H54 (cell line): ENCODE measurements at places on chromosomes 11 and 22.

DNA sequence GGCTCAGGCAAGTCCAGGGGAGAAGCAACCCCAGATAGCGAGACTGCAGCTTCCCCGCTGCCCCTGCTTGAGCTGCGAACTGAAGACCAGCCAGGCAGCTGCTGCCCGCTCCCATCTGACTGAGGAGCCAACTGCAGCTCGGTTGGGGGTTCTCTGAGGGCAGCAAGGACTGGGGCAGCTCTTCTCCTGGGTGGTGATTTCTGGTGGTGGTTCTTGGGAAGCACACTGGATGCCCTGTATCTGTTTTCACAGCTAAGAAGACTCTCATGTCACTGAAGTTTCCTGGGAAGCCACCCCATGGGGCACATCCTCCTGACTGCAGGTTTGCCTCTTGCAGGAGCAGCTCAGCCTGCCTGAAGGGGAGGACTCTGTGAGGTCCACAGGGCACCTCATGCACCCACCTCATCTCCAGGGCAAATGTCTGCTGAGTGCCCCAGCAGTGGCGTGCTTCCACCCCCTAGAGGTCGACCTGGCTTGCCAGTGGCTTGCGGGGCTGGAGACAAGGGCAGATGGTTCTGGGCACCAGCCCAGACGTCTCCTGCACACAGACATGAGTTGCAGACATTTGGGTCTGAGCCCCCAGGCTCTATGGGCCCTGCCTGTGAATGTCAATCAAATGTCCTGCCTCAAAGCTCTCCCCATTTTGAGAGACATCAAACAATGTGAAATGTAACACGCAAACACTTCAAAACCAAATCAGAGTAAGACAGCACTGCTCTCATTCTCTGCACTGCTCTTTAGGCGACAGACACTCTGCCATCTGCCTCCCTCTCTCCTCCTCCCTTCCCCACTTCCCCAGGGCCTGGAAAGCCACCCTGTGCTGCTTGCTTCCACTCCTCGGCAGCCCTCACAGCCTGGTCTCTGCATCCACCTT is 800.9 kb downstream of the BRD1 start:
- no peak for DNase-seq

DNA sequence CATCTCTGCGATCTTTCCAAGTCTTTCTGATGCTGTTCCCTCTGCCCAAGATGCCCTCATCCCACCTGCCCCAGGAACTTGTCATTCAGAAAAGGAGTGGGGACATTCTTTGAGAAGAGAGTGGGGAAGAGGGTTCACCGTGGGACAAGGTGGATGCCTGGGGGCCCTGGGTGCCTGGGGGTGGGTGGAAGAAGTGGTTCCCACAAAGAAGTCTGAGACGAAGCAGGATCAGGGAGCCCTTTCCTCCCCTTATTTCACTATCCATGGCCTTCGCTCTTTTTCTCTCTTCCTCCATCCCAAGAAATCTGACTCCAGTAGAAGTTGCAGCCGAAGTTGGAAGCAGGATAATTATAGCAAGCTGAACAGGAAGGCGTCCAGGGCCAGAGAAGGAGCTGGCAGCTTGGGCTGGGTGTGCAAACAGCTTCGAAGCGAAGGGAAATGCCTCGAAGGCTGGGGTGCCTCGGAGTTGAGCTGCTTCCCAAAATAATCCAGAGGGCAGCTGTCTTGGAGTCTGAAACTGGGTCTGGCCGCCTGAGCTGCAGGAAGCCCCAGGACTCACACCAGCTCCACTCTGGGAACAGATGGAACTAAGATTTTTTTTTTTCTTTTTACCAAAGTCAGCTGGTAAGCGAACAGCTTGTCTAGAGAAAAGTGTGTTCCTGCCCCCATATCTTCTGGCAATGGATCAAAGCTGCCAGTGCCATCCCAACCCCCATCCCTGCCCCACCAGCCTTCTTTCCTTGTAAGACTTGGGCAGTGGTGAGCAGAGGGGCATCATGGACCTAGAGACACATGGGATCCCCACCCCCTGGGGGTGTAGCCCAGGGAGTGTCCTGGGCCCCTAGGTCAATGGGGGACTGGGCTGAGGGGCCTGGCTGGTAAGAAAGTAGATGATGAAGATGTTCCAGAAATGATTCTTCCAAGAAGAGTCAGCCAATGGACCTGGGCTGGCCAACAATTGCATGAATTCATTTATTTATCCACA is 31.5 kb downstream of the PARVG start:
- DNase-seq: no peak

DNA sequence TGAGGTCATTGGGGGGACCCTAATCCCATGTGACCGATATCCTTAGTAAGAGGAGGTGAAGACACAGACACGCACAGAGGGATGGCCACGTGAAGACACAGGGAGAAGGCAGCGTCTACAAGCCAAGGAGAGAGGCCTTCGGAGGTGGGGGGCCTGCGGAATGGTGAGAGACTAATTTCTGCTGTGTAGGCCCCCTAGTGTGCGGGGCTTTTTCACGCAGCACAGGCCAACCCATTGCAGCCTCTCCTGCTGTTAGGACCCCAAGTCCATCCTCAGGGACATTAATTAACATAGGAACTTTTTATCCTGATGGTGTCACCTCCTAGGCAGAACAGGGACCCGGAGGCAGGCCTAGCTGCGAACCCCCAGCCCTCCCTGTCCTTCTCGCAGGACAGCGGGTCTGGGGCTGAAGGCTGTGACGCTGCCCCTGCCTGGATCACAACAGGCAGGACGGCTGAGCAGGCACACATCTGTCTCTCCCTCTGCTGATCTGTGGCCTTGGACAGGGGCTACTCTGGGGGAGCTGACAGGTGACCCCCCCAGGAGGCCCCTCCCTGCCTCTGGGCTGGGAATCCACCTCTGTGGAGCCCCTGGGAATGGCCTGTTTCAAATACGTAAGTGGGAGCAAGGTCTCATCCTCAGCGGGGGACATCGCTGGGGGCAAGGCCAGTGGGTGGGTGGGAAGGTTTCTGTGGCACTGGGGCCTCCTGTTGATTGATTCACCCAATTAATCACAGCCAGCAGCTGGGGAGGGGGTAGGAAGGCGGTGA is 7.9 kb downstream of the ASCL2 start:
- no peak for DNase-seq

GRCh38 chr11:82960779-82961143 is 59.2 kb downstream of the DDIAS start:
- DNase-seq: no peak

- no peak for DNase-seq
Measured at GRCh38 chr11:116035977-116036376, 531.8 kb upstream of the CADM1 start.

DNA sequence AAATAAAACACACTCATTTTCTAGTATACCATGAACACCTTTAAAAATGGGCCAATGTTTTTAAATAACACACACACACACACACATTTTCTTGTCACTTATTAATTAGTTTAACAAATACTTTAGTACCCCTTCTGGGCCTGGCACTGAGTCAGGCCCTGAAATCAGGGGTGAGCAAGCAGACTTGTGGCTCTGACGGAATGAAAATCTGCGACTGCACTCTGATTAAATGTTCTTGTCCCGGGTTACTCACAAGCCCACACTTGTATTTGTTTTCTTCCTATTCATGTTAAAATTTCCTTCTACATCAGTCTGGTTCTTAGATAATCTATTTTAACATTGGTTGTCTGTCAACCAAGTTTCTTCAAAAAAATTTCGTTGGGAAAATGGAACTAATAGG is 43.0 kb upstream of the PDGFD start:
- DNase-seq: no peak

DNA sequence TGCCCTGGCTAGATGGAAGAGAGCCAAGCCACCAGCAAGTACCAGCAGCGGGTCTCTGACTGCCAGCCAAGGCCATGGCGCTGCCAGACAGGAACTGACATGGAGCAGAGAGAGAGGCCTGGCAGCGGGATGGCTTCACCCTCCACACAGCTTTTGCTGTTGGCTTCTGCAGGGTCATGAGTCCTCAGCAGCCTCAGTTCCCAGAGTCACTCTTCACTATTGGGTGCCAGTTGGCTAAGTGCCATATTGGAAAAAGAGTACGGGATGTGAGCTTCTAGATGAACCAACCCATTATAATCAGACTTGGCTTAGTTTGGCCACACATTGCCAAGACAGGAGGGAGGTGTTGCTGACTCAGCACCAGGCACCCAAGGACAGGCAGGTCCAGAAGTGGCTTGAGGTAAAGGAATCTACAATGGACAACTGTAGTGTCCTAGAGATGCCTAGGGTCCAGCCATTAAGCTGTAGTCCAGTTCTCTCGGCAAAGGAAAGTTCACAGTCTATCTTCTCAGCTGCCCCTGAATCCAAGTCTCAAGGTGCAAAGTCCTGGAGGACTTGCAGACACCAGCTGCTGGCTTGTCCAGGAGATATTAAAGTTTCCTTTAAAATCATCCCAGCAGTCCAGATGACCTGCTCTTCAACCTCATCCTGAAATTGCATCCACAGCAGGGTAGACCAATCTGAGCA is 40.7 kb upstream of the POU2AF1 start:
- no peak for DNase-seq

- no peak for DNase-seq
Measured at GRCh38 chr11:110991661-110992355, 253.7 kb upstream of the POU2AF2 start.

- DNase-seq: no peak
Measured at GRCh38 chr11:75850787-75851186, 35.8 kb downstream of the UVRAG start.

- DNase-seq: no peak
Measured at GRCh38 chr22:38172832-38173640, 8.6 kb downstream of the PLA2G6 start.

GRCh38 chr11:69007975-69008381 is 5.1 kb downstream of the MRGPRF start:
- DNase-seq: no peak

- no peak for DNase-seq
Measured at GRCh38 chr11:75468534-75469340, 35.7 kb upstream of the KLHL35 start.

GRCh38 chr11:92980312-92980711 is 10.9 kb downstream of the MTNR1B start:
- no peak for DNase-seq

- DNase-seq: no peak
Measured at GRCh38 chr22:29166180-29166579, 39.5 kb upstream of the EMID1 start.

- no peak for DNase-seq
Measured at GRCh38 chr11:120680322-120680721, 168.8 kb downstream of the GRIK4 start.

- DNase-seq: no peak
Measured at GRCh38 chr22:29023172-29023796, 38.3 kb downstream of the C22orf31 start.

- no peak for DNase-seq
Measured at GRCh38 chr11:61739966-61740365, 12.5 kb upstream of the MYRF start.

GRCh38 chr22:50326956-50327710 is at the start of gene DENND6B:
DENND6B (minus strand) TSS chr22:50327012; CDS start chr22:50326988, 24 bp downstream.
- DNase-seq: no peak

DNA sequence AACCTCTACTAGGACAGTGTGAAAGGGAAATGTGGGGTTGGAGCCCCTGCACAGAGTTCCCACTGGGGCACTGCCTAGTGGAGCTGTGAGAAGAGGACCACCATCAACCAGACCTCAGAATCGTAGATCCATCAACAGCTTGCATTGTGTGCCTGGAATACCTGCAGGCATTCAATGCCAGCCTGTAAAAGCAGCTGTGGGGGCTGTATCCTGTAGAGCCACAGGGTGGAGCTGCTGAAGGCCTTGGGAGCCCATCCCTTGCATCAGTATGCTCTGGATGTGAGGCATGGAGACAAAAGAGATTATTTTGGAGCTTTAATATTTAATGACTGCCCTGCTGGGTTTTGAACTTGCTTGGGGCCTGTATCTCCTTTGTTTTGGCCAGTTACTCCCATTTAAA is 46.3 kb downstream of the PGR start:
- no peak for DNase-seq

GRCh38 chr11:25981998-25982397 is 349.9 kb upstream of the ANO3 start:
- no peak for DNase-seq

GRCh38 chr11:112042161-112042960 is 17.2 kb downstream of the DLAT start:
- DNase-seq: no peak

DNA sequence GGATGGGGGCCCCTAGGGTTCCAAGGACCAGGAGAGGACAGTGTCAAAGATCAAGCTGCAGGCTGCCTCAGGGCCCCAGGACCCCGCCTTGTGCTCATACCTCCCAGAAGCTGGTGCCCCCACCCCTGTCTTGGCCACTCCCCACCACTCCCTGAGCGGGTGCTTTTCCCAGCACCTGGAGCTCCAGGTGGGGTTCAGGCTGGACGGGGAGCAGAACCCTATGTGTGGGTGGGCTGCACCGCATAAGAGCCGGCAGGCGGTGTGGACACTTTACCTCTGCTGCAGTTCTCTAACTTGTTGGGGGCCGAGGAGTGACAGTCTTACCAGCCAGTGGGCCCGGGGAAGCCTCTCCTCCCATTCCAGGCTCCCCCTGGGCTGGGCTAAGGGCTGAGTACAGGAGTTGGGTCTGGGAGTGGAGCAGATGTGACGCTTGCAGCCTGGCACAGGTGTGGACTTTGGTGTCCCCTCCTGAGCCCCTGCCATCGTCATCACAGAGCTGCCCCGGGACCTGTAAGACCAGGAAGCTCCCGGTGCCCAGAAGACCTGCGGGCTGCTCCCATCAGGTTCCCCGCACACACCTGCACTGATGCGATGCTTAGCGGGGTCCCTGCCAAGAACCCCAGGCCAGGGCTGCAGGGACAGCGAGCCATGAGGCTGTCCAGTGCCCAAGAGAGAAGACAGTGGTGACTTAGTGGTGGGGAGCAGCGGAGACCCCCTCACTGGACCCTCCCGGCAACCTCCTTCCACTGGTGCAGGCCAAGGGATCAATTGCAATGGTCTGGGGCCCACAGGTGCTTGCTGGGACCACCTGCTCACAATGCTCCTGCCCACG is 674.5 kb downstream of the BRD1 start:
- no peak for DNase-seq

DNA sequence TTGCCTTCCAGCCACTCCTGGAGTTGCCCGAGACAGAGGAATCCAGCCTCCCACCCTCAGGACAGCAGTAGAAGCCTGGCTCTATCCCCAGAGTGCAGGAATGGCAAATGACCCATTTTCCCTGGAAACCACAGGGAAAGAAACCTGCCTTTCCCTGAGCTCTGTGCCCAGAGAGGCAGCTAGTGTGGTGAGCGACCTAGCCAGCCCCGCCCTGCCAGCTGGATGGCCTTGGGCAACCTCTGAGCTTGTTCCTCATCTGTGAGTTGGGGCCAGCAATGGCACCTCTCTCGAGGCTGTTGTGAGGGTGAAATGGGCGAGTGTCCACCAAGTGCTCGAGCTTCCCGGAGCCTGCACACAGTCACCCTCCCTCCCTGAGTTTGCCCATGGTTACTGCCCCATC is 3.7 kb downstream of the OMP start:
- DNase-seq: peak; percentile 70

DNA sequence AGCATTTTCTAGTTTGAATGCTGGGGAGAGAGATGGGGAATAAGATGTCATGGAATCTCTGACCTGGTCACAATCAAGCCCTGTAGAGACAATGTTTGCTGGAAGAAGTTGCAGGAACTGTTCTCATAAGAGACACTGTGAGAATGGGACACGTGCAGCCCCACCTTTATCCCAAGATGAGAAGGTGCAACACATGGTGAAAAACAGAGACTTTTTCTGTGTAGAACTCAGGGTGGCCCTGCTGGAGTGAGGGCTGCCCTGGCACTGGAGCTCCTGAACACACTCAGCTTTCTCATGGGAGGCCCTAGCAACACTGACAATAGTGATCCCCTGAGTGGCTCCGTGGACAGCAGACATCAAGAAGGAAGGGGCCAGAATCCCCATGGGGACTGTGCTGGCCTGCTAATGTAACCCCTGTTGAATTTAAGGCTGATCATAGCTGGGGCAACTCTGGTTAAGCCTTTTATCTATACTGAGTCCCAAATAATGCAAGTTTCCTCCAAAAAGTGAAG is 106.6 kb downstream of the ME3 start:
- no peak for DNase-seq
